ENCODE measurements at places on chromosomes 12 and 14.

DNA sequence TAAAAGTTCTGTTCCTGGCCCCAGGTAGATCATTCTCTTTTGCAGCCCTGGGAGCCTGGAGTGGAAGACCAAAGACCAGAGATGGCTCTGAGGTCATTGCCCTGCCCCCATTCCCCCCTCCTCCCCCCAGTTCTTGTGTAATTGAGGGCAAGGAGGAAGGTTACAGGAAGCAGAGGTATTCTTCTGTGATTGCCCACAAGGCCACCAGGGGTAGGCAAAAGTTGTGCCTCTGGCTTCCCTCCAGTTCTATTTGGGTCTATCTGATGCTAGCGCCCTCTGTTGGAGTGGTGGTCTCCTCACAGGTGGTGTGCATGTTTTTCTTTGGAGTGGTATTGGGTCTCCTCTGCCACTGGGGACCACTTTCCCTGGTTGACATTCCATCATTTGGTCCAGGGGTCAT, 41.2 kb upstream of the CRY1 start:
- DNase-seq, result no peak

GRCh38 chr12:55729819-55730818, 1.3 kb upstream of the CD63 start:
- DNase-seq, result no peak

DNA sequence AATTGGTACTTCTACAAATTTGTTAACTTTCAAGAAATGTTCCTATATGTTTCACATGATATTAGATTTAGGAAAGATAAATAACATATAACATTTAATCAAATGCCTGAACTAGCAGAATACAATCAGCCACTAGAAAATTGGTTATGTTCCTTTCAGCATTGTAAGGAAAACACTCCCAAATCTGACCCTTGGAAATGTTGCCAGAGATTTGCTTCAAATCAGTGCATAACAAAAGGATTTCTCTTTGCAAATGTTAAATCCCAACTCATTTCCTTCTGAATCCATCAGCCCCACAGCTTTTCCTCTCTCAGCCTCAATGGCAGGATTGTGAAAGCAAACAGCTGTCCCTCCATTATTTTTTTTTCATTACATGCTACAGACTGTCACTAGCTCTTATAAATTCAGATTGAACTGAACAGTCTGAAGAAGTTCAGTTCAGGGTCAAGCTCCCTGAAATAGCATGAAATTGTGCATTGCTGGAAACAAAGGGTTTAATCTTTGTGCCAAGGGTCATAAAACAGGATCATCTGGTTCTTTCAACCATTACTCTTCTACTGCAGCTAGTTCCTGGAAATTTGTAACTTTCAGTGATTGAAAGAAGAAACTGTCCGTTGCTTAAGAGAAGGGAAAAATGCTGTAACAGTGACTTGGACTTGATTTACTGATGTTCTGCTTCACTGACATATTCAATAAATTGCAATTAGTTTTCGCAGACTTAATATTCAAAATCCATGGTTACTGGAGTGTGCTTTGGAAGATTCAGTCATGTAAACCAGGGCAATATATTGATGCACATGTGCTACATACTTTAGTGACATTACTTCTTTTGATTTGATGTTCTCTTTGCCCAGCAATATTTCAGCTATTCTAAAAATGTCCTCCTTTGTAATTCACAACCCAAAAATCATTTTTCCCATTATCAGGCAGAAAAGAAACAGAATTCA, 246.4 kb downstream of the RPL10L start:
- DNase-seq, result no peak

GRCh38 chr14:51398898-51399297, 158.9 kb downstream of the TMX1 start:
- DNase-seq, result no peak

GRCh38 chr14:68977718-68978171, 1.4 kb downstream of the ACTN1 start:
- DNase-seq, result peak; percentile 15

- no peak for DNase-seq
These were observed 91.7 kb upstream of the SEL1L start for GRCh38 chr14:81625343-81625742.

DNA sequence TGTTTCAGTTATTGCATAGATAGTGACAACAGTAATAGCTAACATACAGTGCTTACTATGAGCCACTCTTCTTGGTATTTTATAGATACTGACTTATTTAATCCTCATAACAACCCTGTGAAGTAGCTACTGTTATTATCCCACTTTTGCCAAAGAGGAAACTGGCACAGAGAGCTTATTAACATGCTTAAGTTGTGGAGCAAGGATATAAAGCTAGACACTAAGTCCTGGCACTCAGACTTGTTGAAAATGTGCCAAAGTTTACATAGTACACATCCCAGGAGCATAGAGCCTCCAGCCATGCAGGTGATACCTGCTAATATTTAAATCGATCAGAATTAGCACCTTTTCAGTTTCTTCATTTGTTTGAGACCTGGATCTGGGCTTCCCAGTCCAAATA, 41.8 kb downstream of the VEZT start:
- DNase-seq, result no peak

DNA sequence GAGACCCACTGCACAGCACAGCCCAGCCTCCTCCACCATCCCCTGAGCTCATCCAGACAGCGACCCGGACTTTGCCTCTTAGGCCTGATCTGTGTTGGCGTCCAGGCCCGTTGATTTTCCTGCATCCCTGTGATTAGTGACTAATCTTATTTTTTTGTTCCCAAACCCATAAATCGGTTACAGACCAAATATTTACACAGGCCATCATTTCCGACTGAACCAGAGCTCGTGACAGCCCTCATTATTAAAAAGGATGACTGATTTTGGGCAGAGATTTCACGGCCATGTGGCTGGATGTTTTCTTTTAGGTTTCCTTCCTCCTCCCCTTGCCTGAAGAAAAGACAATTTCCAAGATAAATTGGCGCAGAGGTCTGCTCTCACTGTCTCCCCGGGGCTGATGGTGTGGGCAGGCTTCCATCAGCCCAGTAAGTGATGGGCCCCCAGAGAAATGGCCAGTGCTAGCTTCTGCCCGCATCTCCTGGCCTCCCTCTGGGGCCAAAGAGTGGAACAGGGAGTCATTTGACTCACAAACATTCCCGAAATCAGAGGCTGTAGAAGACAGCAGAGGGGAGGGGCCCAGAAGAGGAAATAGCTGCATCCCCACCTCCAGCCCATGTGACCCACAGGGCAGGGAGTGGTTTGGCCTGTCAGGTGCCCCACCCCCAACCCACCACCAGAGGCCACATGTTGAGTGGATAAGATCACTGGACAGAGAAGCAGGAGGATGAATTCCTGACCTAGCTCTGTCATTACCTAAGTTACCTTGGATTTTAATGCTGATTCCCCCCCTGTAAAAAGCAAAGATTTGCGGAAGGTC, 283.5 kb downstream of the KSR2 start:
- no peak for DNase-seq

DNA sequence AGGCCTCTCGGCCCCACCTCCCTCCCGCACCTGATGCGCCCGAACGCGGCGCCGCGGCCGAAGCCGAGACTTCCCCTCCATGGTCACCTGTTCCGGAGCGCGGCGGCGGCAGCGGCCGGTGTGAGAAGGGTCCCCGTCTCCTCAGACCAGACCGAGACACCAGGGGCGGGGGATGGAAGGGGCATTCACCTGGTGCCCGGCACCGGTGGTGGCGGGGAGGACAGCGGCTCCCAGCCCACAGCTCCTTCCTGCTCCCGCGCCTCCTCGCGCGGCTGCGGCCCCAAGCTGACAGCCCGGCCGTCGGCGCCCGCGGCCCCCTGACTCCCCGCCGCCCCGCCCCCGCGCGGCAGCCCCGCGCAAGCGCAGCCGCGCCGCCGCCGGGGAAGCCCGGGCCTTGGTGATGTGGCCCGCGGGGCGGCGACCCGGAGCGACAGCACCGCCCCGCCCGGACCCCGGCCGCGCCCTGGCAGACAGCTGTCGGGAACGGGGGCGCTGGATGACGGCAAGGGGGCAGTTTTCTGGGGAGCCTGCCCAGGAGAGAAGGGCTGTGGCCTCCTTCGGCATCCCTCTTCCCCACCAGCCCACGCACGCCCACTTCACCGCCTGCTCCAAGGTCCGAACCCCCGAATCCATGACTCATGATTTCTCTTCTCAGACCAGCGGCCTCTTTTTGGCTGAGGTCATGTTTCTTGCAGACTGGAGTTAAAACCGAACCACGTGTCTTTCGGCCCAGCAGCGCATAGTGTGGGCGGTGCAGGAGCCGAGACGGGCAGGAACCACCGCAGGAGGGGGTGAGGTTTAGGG, at the start of gene SLC41A2:
Gene SLC41A2, minus strand, starts transcription at position 290 of the 804 bp plus-strand sequence. CDS start 29,763 bp downstream, outside the sequence.
- peak; percentile 84 for DNase-seq

DNA sequence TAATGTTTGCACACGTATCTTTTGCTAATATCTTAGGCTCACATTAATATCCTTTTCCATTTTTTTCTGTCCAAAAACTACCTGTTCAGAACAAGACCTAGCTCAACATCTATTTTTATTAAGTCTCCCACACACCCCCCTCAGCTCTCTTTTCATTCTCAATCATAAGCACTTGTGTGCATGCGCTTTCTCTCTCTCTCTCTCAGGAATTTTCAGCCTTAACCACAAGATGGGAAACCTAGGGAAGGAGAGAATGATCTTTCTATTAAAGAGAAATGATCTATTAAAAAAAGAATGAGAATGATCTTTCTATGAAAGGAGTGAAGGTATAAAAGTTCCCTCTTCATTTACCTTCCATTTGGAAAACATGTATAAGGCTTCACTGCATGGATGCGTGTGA, 39.7 kb upstream of the AP4S1 start:
- no peak for DNase-seq

GRCh38 chr12:92431146-92431545, 271.6 kb upstream of the PLEKHG7 start:
- no peak for DNase-seq
